ENCODE measurements at places on chromosomes 3 and 15.

DNA sequence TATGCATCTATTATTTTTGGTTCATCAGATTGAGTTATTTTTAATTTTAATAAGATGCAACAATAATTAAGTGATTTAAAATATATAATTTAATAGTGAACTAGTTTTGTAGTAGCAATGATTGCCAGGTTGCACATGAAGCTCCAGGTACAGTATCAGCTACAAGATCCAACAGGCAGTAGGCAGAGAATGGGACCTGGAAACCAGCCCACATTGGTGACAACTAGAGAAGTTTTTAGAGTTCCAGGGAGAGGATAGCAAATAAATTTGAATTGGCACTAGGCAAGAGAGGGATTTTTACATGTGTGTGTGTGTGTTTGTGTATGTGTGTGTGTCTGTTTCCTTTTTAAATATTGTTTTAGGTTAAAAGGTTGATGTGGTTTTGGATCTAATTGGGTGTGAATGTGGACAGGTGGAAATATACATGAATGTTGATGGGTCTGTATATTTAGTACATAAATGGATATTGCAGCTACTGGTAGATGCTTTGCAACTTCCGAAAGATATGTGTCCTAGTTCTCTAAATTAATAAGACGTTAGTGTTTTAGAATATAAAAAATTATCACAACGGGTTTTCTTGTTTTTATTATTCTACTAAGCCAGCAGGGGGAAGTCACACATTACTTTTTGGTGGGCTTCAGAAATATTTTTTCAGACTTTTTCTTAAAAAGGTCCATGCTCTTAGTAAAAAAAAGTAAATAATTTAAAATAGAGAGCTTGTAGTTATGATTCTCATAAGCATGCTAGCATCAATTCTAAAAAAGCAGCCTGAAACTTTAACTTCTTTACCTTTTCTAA lies 110.1 kb upstream of the GBE1 start:
- DNase-seq: no peak
- no peaks in the 10 kb centered on the region for H3K36me3 ChIP-seq
- H3K4me1 ChIP-seq: no peaks in the 10 kb centered on the region

DNA sequence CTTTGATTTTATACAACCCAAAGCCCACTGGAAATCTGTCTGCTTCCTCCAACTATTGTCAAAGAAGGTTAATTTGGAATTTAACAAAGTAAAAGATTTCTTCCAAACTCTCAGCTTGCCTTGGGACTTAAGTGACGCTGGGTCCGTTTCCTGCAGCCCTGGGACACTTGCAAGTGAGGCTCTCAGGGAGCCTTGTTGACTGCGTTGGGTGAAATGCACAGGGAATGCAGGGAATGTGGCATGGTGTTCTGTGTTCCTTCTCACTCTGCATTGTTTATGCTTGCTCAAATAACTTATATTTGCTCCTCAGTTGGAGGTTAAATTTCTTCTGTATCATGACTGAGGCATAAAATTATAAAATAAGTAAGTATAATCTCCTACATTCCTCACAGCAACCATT lies 60.9 kb upstream of the TJP1 start:
- no peak overlapping the region for H3K27ac ChIP-seq
- no peaks in the 10 kb centered on the region for H3K36me3 ChIP-seq
- H3K4me1 ChIP-seq: no peaks in the 10 kb centered on the region
- H3K27me3 ChIP-seq: no peaks in the 10 kb centered on the region
- DNase-seq: no peak
- H3K4me3 ChIP-seq: no peak overlapping the region

DNA sequence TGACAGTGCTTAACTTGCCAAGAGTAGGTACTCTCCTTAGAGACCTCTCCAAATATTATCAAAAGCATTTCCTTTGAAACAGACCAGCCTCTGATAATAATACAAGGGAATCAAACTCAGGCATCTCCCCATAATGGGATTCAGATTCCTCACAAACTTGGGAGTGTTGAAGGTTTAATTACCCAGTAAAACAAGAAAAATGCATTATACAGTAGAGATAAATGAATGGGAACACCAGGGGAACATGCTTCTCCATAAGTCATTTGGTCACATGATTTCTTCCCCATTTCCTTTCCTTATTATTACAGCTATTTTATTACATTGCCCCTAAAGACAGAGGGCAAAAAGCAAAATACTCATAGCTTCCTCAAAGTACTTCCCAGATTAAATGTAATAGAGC lies 325.0 kb upstream of the CDIN1 start:
- no peaks in the 10 kb centered on the region for H3K36me3 ChIP-seq
- H3K27ac ChIP-seq: no peak overlapping the region
- no peak for DNase-seq
- H3K27me3 ChIP-seq: no peaks in the 10 kb centered on the region

GRCh38 chr3:72041511-72041910 lies 256.6 kb upstream of the PROK2 start:
- H3K4me1 ChIP-seq: no peaks in the 10 kb centered on the region
- peak; percentile 25 for DNase-seq
- no peaks in the 10 kb centered on the region for H3K36me3 ChIP-seq
- no peaks in the 10 kb centered on the region for H3K27me3 ChIP-seq
- H3K4me3 ChIP-seq: no peak overlapping the region
- no peak overlapping the region for H3K27ac ChIP-seq

All from prostate gland (tissue), 2 donors.